Cerebellar cortex (tissue), 1 donor: ENCODE measurements at places on chromosomes 12 and 14.

- no peak for DNase-seq
Observed at GRCh38 chr12:110829308-110829707, 17.5 kb upstream of the CCDC63 start.

DNA sequence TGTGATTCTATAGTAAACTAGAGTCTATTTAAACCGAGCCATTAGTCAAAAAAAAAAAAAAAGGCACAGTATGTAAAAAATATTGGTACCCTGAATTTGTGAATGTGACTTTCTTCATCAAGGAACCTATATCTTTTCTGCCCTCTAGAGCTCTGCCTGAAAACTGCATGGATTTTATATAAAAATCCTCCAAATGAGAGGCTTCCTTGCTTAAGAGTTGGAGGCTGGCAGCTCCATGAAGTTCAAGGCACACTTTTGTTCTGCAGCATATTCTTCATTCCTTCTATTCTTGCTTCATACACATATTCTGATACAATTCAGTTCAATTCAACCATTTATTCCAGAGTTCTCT is 23.1 kb upstream of the NKX2-8 start:
- no peak for DNase-seq

GRCh38 chr14:76806446-76806845 is 6.2 kb downstream of the ANGEL1 start:
- peak; percentile 78 for DNase-seq

GRCh38 chr14:59175404-59175803 is 13.1 kb upstream of the DAAM1 start:
- no peak for DNase-seq

DNA sequence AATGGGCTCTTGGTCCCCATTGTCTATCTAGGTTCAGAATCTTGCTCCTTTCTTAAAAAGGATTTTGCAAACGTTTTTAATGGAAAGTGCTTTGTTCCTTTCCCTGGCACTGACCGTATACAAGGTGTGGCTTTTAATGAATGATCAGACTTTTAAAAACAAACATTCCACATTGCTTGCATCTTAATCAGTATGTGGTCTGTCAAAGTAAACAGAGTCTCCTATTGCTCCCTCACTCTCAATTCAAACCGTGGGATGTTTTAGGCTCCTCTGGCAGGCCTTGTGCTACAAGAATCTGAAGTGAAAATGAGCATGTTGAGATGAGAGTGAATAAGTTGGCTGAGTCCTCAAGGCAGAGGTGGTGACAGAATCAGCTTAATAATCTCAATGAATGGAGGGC is 107.0 kb downstream of the VRK1 start:
- no peak for DNase-seq

GRCh38 chr14:71048393-71048792 is 141.1 kb downstream of the PCNX1 start:
- DNase-seq: no peak

GRCh38 chr12:96236221-96236822 is 42.1 kb downstream of the ELK3 start:
- no peak for DNase-seq

- peak; percentile 35 for DNase-seq
Observed at GRCh38 chr12:105480162-105480561, 149.7 kb downstream of the C12orf75 start.

GRCh38 chr14:72717220-72717619 is 176.7 kb downstream of the DPF3 start:
- no peak for DNase-seq

GRCh38 chr12:101414533-101415119 is 7.1 kb upstream of the ARL1 start:
- DNase-seq: peak; percentile 74

GRCh38 chr12:31274520-31275300 is 51.2 kb downstream of the SINHCAF start:
- DNase-seq: no peak

DNA sequence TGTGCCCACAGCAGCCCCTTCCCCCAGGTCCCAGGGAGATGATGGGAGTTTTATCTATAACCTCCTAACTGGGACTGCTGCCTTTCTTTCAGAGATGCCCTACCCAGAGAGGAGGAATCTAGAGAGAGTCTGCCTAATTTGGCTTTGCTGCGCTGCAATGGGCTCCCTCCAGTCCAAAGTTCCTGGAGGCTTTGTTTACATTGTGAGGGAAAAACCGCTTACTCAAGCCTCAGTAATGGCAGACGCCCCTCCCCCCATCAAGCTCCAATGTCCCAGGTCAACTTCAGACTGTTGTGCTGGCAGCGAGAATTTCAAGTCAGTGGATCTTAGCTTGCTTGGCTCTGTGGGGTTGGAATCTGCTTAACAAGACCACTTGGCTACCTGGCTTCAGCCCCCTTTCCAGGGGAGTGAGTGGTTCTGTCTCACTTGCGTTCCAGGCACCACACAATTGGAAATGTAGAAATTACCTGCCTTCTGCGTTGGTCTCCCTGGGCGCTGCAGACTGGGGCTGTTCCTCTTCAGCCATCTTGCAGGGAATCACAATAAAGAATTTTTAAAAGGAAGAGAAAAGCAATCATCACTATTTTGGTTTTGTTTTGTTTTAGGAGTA is 262.5 kb downstream of the FOXG1 start:
- DNase-seq: no peak

DNA sequence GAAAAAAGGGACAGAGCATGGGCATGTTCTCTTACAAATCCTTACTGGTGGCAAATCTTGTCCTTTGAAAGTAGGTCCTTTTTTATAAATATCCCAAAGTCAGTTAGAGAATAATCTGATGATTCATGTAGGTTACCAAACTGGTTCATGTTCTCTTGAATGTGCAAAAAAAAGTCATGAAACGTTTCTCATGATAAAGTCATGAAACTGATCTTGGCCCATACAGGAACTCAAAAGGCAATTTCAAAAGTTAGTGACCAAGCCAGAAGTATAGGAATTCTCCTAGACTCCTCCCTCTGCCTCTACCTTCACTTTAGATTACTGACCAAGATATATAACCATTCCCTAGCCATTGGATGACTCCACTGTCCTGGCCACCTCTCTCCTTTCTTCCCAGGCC is 27.3 kb upstream of the SPTSSA start:
- DNase-seq: no peak

GRCh38 chr12:122355706-122356105 is 66.8 kb downstream of the CLIP1 start:
- peak; percentile 40 for DNase-seq
